ENCODE measurements at places on chromosomes 2 and 18. TPM values are rescaled to one million over a fixed set of nuclear protein-coding genes. Genes with fewer than 3 reads are reported as not detected.

GRCh38 chr18:69659142-69659651, 258.5 kb downstream of the DOK6 start:
- no peak overlapping the region for H3K4me3 ChIP-seq
- no peaks in the 10 kb centered on the region for H3K4me1 ChIP-seq
- H3K36me3 ChIP-seq: no peaks in the 10 kb centered on the region
- H3K27me3 ChIP-seq: no peaks in the 10 kb centered on the region

GRCh38 chr2:105919826-105920225, 175.1 kb downstream of the NCK2 start:
- no peak for DNase-seq
- H3K4me3 ChIP-seq: no peak overlapping the region
- H3K36me3 ChIP-seq: no peaks in the 10 kb centered on the region
- no peaks in the 10 kb centered on the region for H3K27me3 ChIP-seq

DNA sequence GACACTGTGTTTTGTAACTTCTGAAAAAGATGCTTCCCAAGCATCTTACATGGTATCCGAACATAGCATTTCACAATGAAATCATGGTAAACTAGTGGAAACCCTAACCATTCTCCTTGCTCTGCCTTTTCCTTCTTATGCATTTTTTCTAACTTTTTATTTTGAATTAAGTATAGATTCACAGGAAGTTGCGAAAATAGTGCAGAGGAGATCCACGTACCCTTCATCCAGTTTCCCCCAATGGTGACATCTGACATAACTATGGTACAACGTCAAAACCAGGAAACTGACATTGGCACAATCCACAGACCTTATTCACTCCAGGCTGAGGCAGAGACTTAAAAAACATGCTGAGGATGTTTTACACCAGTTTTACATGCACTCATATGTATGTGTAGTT, 38.3 kb downstream of the AAK1 start:
- H3K36me3 ChIP-seq: no peaks in the 10 kb centered on the region
- H3K4me3 ChIP-seq: no peak overlapping the region
- DNase-seq: no peak
- H3K4me1 ChIP-seq: peaks cover 12% of the 10 kb centered on the region
- H3K27ac ChIP-seq: no peak overlapping the region

Gene SERPINB7
- not detected for total RNA-seq

DNA sequence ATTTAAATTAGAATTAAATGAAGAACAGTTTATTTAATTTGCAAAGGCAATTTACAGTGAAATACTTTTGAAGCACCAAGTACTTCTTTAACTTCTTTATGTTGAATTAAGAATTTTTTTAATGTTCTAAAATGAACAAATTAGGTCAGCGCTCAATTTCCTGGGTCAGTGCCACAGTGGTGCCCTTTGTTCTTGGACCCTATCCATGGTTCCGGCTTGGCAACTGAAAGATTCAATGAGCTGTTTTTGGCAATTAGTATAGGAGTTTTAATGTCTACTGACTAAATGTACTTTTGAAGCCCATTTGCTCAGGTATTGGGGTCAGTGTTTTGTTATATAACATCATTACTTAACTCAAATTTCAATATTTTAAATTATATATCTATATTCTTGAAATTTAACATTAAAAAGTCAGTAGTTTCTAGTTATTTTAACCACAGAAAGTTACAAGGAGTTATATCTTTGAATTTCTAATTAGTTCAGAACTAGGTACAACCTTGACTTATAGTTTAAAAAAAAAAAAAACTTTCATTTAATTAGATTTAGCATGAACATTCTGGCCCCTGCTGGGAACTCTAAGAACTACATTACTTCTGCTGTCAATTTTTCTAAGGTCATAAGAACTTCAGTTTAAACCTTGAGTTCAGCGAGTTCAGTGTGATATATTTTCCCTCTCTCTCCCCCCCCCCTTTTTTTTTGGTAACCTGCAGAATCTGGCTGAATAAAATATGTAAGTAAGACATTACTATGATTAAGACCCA, 7.6 kb upstream of the MSTN start:
- no peak overlapping the region for H3K4me3 ChIP-seq
- H3K27me3 ChIP-seq: no peaks in the 10 kb centered on the region
- no peaks in the 10 kb centered on the region for H3K36me3 ChIP-seq

GRCh38 chr2:110731064-110731463, 1.3 kb upstream of the ACOXL start:
- no peak for DNase-seq
- no peak overlapping the region for H3K4me3 ChIP-seq
- H3K27ac ChIP-seq: no peak overlapping the region
- no peaks in the 10 kb centered on the region for H3K27me3 ChIP-seq
- H3K36me3 ChIP-seq: no peaks in the 10 kb centered on the region
- H3K4me1 ChIP-seq: peaks cover 9% of the 10 kb centered on the region

DNA sequence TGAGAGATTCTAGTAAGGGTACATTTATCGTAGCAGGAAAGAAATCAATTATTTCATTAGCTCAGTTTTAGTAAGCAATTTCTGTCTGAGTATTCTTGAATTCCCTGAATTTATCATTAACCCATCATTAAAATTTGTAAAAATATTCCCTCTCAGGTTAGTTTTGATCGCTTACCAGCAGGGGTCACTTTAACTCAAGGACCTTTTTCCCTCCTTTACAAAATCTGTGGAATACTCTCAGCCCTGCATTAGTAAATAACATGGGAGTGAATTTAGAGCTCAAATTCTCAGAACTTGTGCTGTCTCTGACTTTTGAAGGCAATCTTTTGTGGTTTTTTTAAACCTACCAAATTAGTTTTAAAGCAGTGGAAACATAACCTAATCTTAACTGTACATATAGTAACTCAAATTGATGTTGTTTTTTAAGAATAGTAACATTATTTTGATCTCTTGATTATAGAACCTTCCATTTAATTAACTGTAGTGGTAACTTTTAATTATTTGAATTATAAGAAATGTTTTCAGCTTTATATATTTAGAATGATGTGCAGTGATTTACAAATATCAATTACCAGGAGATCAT, 97.2 kb downstream of the AGPS start:
- no peak for DNase-seq
- no peak overlapping the region for H3K27ac ChIP-seq
- H3K4me3 ChIP-seq: no peak overlapping the region
- H3K36me3 ChIP-seq: peaks cover 15% of the 10 kb centered on the region

DNA sequence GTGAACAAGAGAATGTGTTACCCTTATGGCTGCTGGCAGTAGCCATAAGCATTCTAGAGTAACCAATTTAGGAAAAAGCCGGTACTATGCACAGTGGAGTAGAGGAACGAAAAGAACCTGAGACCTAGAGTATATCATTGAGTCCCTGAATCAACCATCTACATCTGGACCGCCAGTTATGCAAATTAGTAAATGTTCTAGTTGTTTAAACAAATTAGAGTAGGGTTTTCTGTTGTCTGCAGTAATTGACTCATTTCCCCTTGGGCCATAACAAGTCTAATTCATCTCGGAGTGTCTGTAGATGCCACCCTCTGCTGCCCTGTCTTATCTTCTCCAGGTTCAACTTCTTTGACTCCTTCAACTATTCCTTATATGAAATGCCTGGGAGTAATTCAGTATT, 60.1 kb upstream of the CAPN13 start:
- H3K27me3 ChIP-seq: no peaks in the 10 kb centered on the region
- DNase-seq: no peak
- no peak overlapping the region for H3K4me3 ChIP-seq
- no peaks in the 10 kb centered on the region for H3K36me3 ChIP-seq

Gene SRSF7
- total RNA-seq: 119 TPM

Gene SP140
- 13.3 TPM for total RNA-seq

Gene CAPG
- total RNA-seq: 611 TPM

DNA sequence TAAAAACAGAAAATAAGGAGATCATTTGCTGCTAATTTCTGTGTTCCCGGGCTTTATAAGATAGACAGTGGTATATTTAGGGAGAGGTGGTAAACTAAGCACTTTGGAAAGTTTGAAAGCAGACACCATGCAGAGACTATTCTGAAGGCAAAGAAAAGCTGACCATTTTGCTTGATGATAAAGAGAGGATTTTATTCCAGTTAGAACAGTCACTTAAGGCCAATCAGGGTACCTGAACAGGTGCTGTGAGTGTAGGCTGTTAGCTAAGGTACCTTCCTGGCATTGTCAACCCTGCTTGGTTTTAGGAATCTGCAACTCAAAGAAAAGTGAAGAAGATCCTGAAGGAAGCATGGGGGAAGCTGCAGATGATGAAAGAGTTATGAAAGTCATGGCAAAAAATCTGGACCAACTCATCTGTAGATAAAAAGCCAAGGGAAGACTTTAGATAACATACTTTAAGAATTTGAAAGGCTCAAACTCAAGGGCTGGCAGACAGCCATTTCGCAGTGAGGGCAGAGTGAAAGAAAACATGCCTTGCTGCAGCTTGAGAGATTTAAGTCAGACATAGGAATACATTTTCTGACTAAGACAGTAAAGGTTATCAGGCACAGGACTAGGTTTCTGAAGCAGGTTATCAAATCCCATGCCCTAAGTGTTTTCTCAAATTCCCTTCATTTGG, 80.1 kb upstream of the ARL5A start:
- no peak for DNase-seq
- H3K4me1 ChIP-seq: peaks cover 14% of the 10 kb centered on the region
- H3K27ac ChIP-seq: no peak overlapping the region
- no peaks in the 10 kb centered on the region for H3K36me3 ChIP-seq
- H3K27me3 ChIP-seq: no peaks in the 10 kb centered on the region

Gene SCN7A
- total RNA-seq: 78.9 TPM

DNA sequence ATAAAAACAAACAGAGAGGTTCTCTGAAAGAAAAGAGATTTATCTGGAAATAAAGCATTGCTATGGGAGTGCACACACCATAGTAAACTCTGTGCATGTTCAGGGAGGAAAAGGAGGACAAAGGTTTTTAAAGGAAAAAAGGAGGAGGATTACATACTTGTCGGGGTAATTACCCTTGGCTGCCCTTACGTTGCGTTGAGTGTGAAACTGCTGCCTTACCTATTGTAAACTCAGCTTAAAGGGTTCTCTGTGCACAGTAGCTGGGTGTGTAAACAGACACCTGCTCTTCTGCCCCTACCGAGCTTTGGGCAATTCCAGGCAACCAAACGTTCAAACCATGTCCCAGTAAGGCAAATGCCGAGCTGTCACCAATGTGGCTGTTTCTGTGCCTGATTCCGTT, 29.6 kb upstream of the PXDN start:
- H3K27me3 ChIP-seq: no peaks in the 10 kb centered on the region
- no peaks in the 10 kb centered on the region for H3K4me1 ChIP-seq
- no peak overlapping the region for H3K4me3 ChIP-seq

GRCh38 chr2:61318553-61318952, 152.3 kb downstream of the USP34 start:
- DNase-seq: no peak
- H3K36me3 ChIP-seq: peaks cover 74% of the 10 kb centered on the region
- H3K27ac ChIP-seq: no peak overlapping the region
- no peak overlapping the region for H3K4me3 ChIP-seq
- H3K27me3 ChIP-seq: no peaks in the 10 kb centered on the region
- no peaks in the 10 kb centered on the region for H3K4me1 ChIP-seq

GRCh38 chr2:142944264-142944663, 66.8 kb downstream of the KYNU start:
- no peak for DNase-seq
- no peaks in the 10 kb centered on the region for H3K27me3 ChIP-seq
- no peak overlapping the region for H3K4me3 ChIP-seq
- no peaks in the 10 kb centered on the region for H3K36me3 ChIP-seq
- H3K4me1 ChIP-seq: no peaks in the 10 kb centered on the region

DNA sequence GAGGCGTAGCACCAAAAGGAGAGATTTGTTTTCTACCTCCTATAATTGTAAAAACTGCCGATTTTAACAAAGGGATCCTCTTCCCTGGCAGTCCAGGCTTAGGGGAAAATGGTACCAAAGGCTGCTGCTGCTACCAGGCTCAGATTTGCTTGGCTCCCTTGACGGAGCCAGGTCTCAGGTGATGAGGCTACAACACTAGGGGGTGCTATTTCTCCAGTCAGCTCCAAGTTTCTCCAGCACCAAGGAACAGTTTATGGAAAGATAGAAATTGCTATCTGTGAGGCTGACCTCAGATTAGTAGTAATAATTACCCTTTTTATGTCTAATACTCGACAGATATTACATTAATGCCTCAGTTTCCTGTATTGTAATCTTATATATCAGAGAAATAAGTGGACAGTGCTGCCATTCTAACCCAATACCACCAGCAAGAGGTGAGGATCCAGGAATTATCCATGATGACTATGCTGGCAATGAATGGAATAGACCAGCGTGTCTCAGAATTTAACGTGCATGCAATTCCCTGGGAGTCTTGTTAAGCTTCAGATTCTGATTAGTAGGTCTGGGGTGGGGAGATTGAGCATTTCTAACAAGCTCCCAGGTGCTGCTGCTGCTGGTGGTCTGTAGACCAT, 111.3 kb downstream of the ESCO1 start:
- H3K27ac ChIP-seq: no peak overlapping the region
- H3K27me3 ChIP-seq: no peaks in the 10 kb centered on the region
- no peaks in the 10 kb centered on the region for H3K36me3 ChIP-seq
- H3K4me1 ChIP-seq: no peaks in the 10 kb centered on the region
- H3K4me3 ChIP-seq: no peak overlapping the region

Gene RNF181
- 104 TPM for total RNA-seq

DNA sequence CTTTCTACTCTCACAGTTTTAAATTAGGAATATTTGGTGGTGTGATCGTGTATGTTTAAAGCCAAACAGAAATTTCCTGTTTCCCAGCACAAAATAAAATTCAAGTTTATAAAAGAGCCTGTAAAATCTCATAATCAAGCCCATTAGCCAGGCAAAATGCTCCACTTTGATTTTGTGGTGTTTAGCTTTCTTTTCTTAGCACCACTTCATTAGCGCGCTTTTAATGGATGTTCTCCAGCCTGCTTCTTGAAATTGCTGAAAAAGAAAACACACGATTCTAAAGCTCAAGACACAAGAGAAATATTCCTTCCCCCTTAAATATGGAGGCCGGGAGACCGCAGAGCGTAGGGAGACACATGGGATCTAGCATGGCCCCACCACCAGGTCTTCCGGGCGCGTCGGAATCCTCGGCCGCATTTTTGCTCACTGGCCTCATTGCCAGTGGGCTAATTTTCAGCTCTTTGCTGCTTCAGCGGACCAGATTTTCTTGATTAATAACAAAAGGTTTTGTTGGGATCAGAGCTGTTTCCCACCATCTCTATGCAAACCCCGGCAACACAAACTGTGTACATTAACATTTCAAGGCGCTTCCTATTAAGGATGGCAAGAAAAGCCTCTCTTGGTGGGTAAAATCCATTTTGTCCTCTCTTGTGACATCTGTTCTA, 40.4 kb upstream of the ID2 start:
- H3K36me3 ChIP-seq: no peaks in the 10 kb centered on the region
- no peaks in the 10 kb centered on the region for H3K27me3 ChIP-seq
- DNase-seq: no peak
- no peak overlapping the region for H3K4me3 ChIP-seq
- H3K27ac ChIP-seq: no peak overlapping the region

- no peaks in the 10 kb centered on the region for H3K27me3 ChIP-seq
- no peaks in the 10 kb centered on the region for H3K36me3 ChIP-seq
- no peak overlapping the region for H3K4me3 ChIP-seq
- H3K4me1 ChIP-seq: no peaks in the 10 kb centered on the region
- H3K27ac ChIP-seq: no peak overlapping the region
Measured at GRCh38 chr2:106944215-106944614, 58.2 kb upstream of the ST6GAL2 start.

- H3K4me3 ChIP-seq: peak overlapping the region; percentile 39
- H3K36me3 ChIP-seq: no peaks in the 10 kb centered on the region
- peaks cover 26% of the 10 kb centered on the region for H3K4me1 ChIP-seq
- DNase-seq: no peak
- H3K27ac ChIP-seq: peak overlapping the region; percentile 5
- H3K27me3 ChIP-seq: no peaks in the 10 kb centered on the region
Measured at GRCh38 chr2:232419245-232420072, 12.8 kb downstream of the ALPG start.

- H3K36me3 ChIP-seq: no peaks in the 10 kb centered on the region
- no peak overlapping the region for H3K4me3 ChIP-seq
- H3K27me3 ChIP-seq: no peaks in the 10 kb centered on the region
- H3K4me1 ChIP-seq: no peaks in the 10 kb centered on the region
Measured at GRCh38 chr2:231364961-231365810, 30.3 kb upstream of the B3GNT7 start.

All from upper lobe of left lung (tissue), 6 donors.